CD4-positive, alpha-beta T cell (primary cell): ENCODE measurements at places on chromosomes 2 and 18. TPM values are rescaled to one million over a fixed set of nuclear protein-coding genes. Genes with fewer than 3 reads are reported as not detected.

- no peak for DNase-seq
- H3K36me3 ChIP-seq: no peaks in the 10 kb centered on the region
- H3K27ac ChIP-seq: no peak overlapping the region
- H3K4me1 ChIP-seq: no peaks in the 10 kb centered on the region
These were observed 29.9 kb downstream of the ABCB11 start for GRCh38 chr2:169001116-169001815.

GRCh38 chr2:53987336-53987921 is 16.6 kb upstream of the PSME4 start:
- peaks cover 3% of the 10 kb centered on the region for H3K4me1 ChIP-seq
- H3K27ac ChIP-seq: no peak overlapping the region
- no peaks in the 10 kb centered on the region for H3K27me3 ChIP-seq
- H3K36me3 ChIP-seq: no peaks in the 10 kb centered on the region
- DNase-seq: no peak

DNA sequence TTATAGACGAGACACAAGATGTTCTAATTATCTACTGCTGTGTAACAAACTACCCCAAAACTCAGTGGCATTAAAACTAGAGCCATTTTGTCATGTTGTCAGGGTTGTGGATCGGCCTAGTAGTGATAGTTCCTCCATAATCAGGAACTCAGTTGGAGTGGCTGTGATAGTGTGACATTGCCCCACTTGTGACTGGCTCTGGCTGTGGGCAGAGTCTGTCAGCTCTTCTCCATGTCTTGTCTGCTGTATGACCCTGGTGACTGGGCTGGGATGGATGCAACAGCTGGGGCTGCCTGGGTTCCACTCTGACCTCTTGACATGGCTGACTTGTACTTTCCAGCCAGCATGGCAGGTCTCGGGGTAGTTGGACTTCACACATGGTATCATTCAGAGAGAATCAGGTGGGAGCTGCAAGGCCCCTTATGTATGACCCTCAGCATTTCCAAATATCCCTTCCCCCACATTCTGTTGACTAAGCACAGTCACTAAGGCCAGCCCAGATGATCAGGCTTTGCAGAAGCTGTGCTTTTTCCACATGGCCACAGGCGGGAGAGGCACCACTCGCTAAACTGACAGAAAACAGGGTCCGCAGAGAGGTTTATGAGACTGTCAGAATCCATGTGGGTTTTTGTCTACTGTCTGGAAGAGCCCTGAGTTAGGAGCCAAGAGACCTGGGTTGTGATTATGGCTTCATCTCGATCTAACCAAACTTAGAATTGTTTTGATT is 50.3 kb downstream of the SETBP1 start:
- no peak overlapping the region for H3K27ac ChIP-seq
- no peaks in the 10 kb centered on the region for H3K27me3 ChIP-seq
- DNase-seq: no peak
- no peak overlapping the region for H3K4me3 ChIP-seq
- peaks cover 12% of the 10 kb centered on the region for H3K4me1 ChIP-seq
- no peaks in the 10 kb centered on the region for H3K36me3 ChIP-seq

Gene PRSS56
- total RNA-seq: not detected

Gene HAUS1
- 8.8 TPM for total RNA-seq

Gene SLC4A3
- 0.16 TPM for total RNA-seq

Gene HK2
- 8.9 TPM for total RNA-seq

Gene CPO
- not detected for total RNA-seq

Gene MREG
- total RNA-seq: 1.8 TPM
